ENCODE measurements at places on chromosomes 3 and 15. TPM values are rescaled to one million over a fixed set of nuclear protein-coding genes. Genes with fewer than 3 reads are reported as not detected.

DNA sequence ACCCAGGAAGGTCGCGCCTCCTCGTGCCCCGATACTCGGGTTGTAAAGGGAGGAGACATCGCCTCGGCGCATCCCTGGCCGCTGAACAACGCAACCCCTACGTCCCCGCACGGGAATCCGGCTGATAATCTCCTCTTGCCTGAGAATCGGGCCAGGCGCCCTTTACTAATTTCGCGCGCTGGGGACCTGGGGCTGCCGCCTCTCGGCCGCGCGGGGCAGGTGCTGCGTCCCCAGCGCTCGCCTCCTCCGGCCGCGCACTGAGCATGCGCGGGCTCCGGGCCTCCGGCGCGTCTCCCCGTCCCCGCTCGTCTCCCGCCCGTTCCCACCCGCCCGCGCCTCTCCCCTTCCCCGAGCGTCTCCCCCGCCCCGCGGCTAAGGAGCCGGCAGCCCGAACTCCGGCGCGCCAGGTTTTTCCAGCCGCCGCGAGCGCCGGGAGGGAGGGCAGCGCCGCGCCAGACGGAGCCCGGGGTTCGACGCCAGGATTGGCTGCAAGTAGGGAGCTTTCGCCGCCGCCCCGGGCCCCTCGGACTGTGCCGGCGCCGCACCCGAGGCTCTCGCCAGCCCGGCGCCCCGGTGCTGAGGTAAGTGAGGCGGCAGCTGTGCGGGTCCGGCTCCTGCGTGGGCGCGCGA, at the start of gene CNTN4:
Gene CNTN4 (plus strand): TSS at position 469 of the 630 bp plus-strand sequence.
- no peak within 1 kb of the TSS for H3K4me3 ChIP-seq
- no peaks in the 10 kb centered on the region for H3K27me3 ChIP-seq

The MOBP gene
- 0.33 TPM for total RNA-seq

GRCh38 chr15:88913017-88913849, at the start of gene MFGE8:
MFGE8 (minus strand) TSS chr15:88913379; CDS start chr15:88913319, 60 bp downstream.
- H3K27ac ChIP-seq, result peak within 1 kb of the TSS; percentile 74
- no peaks in the 10 kb centered on the region for H3K27me3 ChIP-seq
- peaks cover 33% of the 10 kb centered on the region for H3K4me1 ChIP-seq
- peak within 1 kb of the TSS; percentile 75 for H3K4me3 ChIP-seq
- peaks cover 30% of the 10 kb centered on the region for H3K36me3 ChIP-seq

GRCh38 chr15:45431511-45431910, 53.2 kb upstream of the GATM start:
- no peaks in the 10 kb centered on the region for H3K4me1 ChIP-seq
- no peak for DNase-seq
- no peak overlapping the region for H3K27ac ChIP-seq
- H3K36me3 ChIP-seq, result no peaks in the 10 kb centered on the region
- H3K4me3 ChIP-seq, result no peak overlapping the region
- no peaks in the 10 kb centered on the region for H3K27me3 ChIP-seq

- no peaks in the 10 kb centered on the region for H3K36me3 ChIP-seq
- no peak overlapping the region for H3K27ac ChIP-seq
- H3K4me3 ChIP-seq, result no peak overlapping the region
- no peaks in the 10 kb centered on the region for H3K27me3 ChIP-seq
- DNase-seq, result no peak
- no peaks in the 10 kb centered on the region for H3K4me1 ChIP-seq
Observed at GRCh38 chr15:25268166-25268565, 170.7 kb downstream of the UBE3A start.

- no peak overlapping the region for H3K27ac ChIP-seq
- H3K4me3 ChIP-seq, result no peak overlapping the region
- peaks cover 17% of the 10 kb centered on the region for H3K27me3 ChIP-seq
- H3K36me3 ChIP-seq, result no peaks in the 10 kb centered on the region
- no peak for DNase-seq
Observed at GRCh38 chr15:78988361-78988911, 43.6 kb upstream of the CTSH start.

- no peak for DNase-seq
- peaks cover 82% of the 10 kb centered on the region for H3K36me3 ChIP-seq
- H3K4me3 ChIP-seq, result no peak overlapping the region
- H3K4me1 ChIP-seq, result no peaks in the 10 kb centered on the region
Observed at GRCh38 chr3:49110780-49111179, 6.2 kb upstream of the QARS1 start.

GRCh38 chr15:69666441-69666882, 213.8 kb downstream of the RPLP1 start:
- DNase-seq, result no peak
- no peak overlapping the region for H3K27ac ChIP-seq
- peaks cover 10% of the 10 kb centered on the region for H3K27me3 ChIP-seq
- no peaks in the 10 kb centered on the region for H3K4me1 ChIP-seq
- no peak overlapping the region for H3K4me3 ChIP-seq
- no peaks in the 10 kb centered on the region for H3K36me3 ChIP-seq

GRCh38 chr15:68277603-68278344, at the start of gene FEM1B:
FEM1B (plus strand) TSS chr15:68277745; CDS start chr15:68278418, 673 bp downstream.
- H3K36me3 ChIP-seq, result peaks cover 12% of the 10 kb centered on the region
- H3K4me1 ChIP-seq, result peaks cover 12% of the 10 kb centered on the region
- peak within 1 kb of the TSS; percentile 84 for H3K27ac ChIP-seq
- 0 out of 2 replicates have a peak, but pooled peaks cover 4% of the 10 kb centered on the region for H3K27me3 ChIP-seq
- peak within 1 kb of the TSS; percentile 69 for H3K4me3 ChIP-seq

- DNase-seq, result no peak
- no peak overlapping the region for H3K4me3 ChIP-seq
- H3K27ac ChIP-seq, result no peak overlapping the region
- H3K4me1 ChIP-seq, result peaks cover 17% of the 10 kb centered on the region
Observed at GRCh38 chr15:75606026-75606425, 19.5 kb downstream of the SNUPN start.

The SCAANT1 gene
- total RNA-seq, result not detected
